Skin of body (tissue), 3 donors: ENCODE measurements at places on chromosomes 2 and 18. TPM values are rescaled to one million over a fixed set of nuclear protein-coding genes. Genes with fewer than 3 reads are reported as not detected.

The TEX44 gene
- not detected for total RNA-seq

The LDLRAD4 gene
- 28.2 TPM for total RNA-seq

The ZNF24 gene
- total RNA-seq: 44.5 TPM

The INHBB gene
- total RNA-seq: 7.1 TPM

The SYT4 gene
- total RNA-seq: 0.39 TPM

The SNTG2 gene
- 5.2 TPM for total RNA-seq

The LINC00305 gene
- total RNA-seq: not detected

GRCh38 chr18:48661421-48661820, 122.6 kb downstream of the CTIF start:
- no peak for DNase-seq

DNA sequence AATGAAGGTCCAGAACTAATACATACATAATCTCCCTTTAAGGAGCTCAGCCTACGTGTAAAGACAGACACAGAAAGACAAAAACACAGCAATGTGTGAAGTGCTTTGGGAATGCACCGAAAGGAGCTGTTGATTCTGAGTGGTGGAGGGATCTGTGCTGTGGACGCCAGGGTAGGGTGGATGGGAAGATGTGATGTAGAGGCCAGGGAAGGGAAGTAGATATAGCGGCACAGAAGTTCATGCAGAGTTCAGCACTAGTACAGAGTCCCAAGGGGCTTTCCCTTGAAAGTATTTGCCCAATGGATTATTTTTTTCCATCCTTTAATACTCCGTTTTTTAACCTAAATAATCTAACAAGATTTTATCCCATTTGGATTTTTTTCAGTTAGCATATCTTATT, 32.1 kb upstream of the DOCK10 start:
- DNase-seq: peak; percentile 25

DNA sequence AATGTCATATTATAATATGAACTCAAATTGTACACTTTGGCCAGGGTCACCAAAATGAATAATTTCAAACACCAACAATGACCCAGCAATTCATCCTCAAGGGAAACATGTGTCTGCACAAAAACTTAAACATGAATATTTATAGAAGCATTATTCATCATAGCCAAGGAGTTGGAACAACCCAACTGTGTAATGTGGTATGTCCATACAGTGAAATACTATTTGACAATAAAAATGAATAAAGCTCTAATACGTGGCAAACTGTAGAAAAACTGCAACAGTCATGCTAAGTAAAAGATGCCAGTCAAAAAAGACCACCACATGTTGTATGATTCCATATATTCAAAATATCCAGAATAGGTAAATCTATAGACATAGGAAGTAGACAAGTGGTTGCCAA, 294.6 kb upstream of the CCDC68 start:
- no peak for DNase-seq

DNA sequence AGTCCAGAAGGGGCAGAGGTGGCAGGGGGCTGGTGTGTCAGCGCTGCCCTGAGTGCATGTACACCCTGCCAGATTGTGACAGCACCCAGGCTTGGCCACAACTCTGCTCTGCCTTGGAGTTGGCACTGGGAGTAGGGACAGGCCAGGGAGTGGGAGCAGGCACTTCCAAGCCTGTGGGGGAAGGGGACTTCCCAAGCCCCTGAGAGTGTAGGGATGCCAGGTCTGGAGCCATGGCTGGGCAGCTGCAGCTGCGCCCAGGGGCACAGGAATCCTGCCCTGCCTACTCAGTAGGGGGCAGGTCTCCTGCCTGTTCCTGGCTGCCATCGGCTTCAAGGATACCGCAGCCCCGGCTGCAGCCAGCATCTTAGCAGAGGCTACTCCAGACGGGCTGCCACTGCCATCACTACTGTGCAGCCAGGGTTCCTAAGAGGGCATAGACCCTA, 109.4 kb downstream of the CALCRL start:
- DNase-seq: no peak

GRCh38 chr18:39693359-39693758, 2127.8 kb upstream of the CELF4 start:
- no peak for DNase-seq

- no peak for DNase-seq
These were observed 243.0 kb upstream of the CHST9 start for GRCh38 chr18:27428120-27428519.

GRCh38 chr18:6729247-6730091, at the start of gene ARHGAP28:
Gene ARHGAP28, plus strand, starts transcription at chr18:6729716. Its CDS starts 106 bp downstream, at chr18:6729822.
- peak; percentile 98 for DNase-seq

- no peak for DNase-seq
These were observed 1.9 kb downstream of the STK17B start for GRCh38 chr2:196169516-196169915.

GRCh38 chr2:231856959-231857358, 69.2 kb downstream of the NPPC start:
- no peak for DNase-seq

DNA sequence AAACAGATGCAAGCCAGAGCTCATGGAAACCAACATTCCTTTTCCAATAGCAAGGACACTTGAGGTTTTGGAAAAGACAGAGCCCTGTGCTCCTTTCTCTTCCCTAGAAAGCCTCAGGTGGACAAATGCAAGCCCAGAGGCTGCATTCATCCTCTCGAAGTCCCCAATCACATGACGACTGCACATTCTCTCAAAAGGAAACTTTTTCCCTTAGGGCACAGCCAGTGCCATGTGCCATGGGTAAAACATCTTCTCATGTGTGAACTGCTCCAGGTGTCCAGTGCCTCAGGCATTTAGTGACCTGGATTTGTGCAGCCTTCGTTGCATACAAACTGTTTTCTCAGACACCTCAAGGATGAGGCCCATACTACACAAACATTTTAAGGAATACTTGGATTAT, 140.7 kb downstream of the LAMA1 start:
- DNase-seq: no peak

- no peak for DNase-seq
These were observed 154.1 kb upstream of the RBBP8 start for GRCh38 chr18:22778996-22779395.
